ENCODE measurements at places on chromosomes 5 and 9. TPM values are rescaled to one million over a fixed set of nuclear protein-coding genes. Genes with fewer than 3 reads are reported as not detected.

Gene GALNT12
- total RNA-seq, result 51.2 TPM

Gene PPP1R2B
- not detected for total RNA-seq

Gene CAMLG
- total RNA-seq, result 22.8 TPM

Gene TRIM23
- total RNA-seq, result 12.0 TPM

- H3K27ac ChIP-seq, result no peak overlapping the region
- no peak overlapping the region for H3K4me3 ChIP-seq
- H3K36me3 ChIP-seq, result no peaks in the 10 kb centered on the region
- no peak for DNase-seq
- H3K27me3 ChIP-seq, result no peaks in the 10 kb centered on the region
These were observed 334.0 kb downstream of the ASTN2 start for GRCh38 chr9:117080765-117081390.

GRCh38 chr5:142654578-142655058 is 31.3 kb downstream of the FGF1 start:
- H3K27me3 ChIP-seq, result peaks cover 38% of the 10 kb centered on the region
- DNase-seq, result no peak
- no peaks in the 10 kb centered on the region for H3K36me3 ChIP-seq

DNA sequence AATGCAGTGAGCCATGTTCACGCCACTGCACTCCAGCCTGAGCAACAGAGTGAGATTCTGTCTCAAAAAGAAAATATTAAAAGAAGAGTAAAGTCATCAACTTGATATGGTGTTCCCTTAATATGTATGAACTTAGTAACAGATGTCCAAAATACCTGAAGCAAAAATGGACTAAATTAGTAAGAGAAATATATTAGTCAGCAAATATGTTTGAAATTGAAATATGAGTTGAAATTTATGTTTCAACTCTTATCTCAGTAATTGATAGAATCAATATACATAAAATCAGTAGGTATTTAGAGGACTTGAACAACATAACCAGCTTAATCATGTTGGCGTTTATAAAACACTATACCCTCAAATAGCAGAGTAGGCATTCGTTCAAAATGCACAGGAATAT is 668.5 kb downstream of the ISL1 start:
- H3K36me3 ChIP-seq, result no peaks in the 10 kb centered on the region
- no peak overlapping the region for H3K27ac ChIP-seq
- H3K4me1 ChIP-seq, result no peaks in the 10 kb centered on the region
- H3K4me3 ChIP-seq, result no peak overlapping the region
- H3K27me3 ChIP-seq, result no peaks in the 10 kb centered on the region

Gene DAB2IP
- 56.3 TPM for total RNA-seq
